ENCODE measurements at places on chromosomes 4 and X. TPM values are rescaled to one million over a fixed set of nuclear protein-coding genes. Genes with fewer than 3 reads are reported as not detected.

Gene CORIN
- 0.85 TPM for total RNA-seq

Gene SYTL5
- 1.4 TPM for total RNA-seq

Gene MID1IP1
- total RNA-seq = 60.4 TPM

Gene ZAR1
- not detected for total RNA-seq

Gene ARMCX4
- total RNA-seq = 6.8 TPM

Gene GLRA2
- total RNA-seq = not detected

Gene HAND2
- total RNA-seq = 12.8 TPM

Gene SLC2A9
- 2.1 TPM for total RNA-seq

Gene NWD2
- total RNA-seq = not detected

Gene CCNB3
- total RNA-seq = 0.58 TPM

Gene LRBA
- 44.0 TPM for total RNA-seq

All from regular cardiac myocyte (primary cell).